Endodermal cell (in vitro differentiated cells): ENCODE measurements at places on chromosomes 6 and 20.
A peak's percentile ranks its signal among the peaks of the same experiment; 100 is the strongest.

DNA sequence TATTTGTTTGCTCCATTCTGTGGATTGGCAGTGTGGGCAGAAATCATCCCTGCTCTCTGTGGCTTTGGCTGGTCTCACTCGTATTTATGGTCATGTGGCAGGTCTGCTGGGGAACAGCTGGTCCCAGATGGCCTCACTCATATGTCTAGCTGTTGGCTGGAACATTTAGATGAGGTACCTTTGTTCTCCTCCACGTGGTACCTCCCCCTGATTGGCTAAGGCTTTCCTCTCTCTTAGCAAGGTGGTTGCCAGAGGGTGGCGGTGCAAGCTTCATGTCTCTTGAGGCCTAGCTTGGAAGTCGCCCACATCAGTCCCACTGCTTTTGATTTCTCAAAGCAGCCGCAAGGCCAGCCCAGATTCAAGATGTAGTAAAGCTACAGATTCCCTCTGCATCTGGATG lies 348.5 kb upstream of the BTBD3 start:
- DNase-seq, result peak; percentile 83

DNA sequence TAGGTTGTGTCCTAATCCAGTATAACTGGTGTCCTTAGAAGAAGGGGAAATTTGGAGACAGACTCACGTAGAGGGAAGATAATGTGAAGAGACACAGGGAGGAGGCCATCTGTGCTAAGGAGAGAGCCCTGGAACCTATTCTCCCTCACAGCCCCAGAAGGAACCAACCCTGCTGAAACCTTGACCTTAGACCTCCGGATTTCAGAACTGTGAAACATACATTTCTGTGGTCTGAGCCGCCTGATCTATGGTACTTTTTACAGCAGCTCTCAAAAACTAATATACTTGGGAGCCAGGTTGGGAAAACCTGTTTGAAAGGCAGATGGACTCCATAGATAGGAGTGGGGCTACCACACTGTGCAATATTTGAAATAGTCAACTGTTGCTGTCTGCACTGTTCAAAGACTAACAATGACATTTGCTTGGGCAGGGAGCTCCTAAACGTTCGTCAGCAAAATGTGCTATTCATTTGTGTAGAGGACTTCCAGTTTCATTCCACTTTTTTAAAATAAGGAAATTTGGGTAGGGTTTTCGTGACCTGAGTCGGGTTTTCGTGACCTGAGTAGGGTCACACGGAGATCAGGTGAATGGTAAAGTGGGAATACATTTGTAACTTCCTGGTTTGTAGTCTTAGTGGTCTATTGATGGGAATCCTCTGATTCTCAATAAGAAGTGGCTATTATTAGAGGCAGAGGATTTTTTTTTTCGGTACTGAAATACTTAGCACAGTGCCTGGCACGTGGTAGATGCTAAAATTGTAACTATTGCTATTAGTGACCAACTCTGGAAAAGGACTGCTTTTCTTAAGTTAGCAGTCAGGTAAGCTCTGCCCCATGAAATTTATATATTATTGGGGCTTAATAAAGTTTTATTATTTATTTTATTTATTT lies 11.4 kb downstream of the TAGAP start:
- DNase-seq, result no peak

- DNase-seq, result no peak
Measured at GRCh38 chr6:157631838-157632614, 191.0 kb upstream of the SNX9 start.

DNA sequence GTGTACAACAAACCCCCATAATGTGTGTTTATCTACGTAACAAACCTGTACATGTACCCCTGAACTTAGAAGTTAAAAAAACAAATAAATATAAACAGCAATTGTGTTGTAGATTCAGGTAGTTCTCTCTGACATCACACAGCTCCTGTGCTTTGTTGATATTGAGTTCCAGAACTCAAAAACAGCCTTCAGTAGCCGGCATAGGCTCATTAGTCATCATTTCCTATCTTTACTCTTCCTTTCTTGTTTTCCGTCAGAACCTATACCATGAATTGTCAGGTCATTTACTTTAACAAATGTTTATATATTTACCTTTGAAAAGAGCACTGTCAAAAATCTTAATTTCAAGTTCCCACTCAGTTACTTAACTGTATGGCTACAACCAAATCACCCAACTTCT lies 88.8 kb downstream of the ADTRP start:
- DNase-seq, result no peak

DNA sequence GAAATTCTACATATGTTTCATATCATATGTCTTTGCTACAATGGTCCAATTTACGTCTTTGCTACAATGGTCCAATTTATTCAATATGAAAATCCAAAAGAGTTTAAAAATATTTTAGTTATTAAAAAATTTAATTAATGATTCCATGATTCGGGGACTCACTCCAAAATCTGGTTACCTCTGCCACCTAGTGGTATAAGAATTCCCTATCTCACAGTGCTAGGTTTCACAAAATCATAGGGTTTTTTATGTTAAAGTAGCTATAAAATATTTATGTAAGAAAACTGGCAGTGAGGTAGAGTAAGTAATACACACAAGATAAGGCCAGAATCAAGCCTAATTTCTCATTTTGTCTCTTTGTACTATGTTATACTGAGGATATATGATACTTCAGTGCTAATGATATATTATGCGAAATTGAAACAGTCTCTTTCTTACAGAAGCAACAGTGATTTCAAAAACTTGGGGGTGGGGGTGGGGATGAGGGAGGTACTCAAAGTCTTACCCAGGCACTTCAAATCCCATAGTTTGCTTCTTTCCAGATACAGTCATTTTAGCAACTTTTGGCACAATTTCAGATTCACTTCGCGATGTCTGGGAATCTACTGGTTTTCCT lies 52.3 kb downstream of the HBS1L start:
- no peak for DNase-seq

DNA sequence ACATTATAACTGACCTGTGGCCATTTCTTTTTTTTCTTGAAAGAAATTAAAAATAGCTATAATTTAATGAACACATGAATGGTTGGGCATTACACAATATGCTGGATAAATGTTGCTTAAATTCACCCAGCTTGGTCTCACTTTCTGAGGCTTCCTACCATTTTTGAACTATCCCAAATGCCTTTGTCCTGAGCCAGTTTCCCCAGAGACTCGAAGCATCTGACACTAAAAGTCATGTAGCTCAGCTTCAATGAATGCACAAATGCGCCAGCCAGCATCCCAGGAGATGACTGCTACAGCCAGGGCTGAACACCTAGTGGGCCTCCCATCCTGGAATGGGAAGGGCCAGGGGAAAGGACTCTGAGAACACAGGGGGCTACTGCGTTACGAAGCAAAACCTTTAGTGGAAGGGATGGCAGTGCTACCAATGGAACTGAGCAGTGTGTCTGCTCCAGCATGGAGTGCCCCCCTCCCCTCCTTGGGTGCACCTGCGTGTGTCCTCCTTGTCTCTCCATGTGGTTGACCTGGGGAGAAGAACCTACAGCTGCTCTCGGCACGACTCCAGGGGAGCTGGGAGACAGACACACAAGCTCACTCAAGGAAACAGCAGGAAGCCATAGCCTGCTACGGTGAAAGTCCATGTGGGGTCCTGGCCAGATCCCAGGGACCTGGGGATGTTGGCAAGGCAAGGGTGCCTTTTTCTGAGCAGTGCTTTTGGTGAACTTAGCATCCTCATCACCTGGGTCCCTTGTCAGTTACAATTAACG lies 60.9 kb downstream of the IRF4 start:
- no peak for DNase-seq

- no peak for DNase-seq
Measured at GRCh38 chr6:141513830-141514229, 618.9 kb upstream of the GJE1 start.

DNA sequence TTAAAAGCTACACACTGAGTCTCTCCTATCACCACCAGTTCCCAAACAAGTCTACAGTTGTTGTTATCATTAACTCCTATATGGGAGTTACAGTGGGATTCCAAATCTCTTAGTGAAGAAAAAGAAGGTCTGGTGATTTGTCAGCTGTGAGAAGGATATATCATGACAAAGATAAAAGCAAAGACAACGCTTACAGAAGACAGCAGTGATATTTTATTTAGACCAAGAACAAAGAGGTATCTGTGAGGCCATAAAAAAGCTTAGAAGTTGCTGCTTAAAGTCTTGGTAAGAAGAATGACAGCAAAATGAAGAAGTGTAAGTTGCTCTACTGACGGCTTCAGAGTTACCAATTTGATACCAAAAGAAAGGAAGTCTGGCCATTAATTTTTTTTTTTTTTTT lies 47.2 kb downstream of the CHD6 start:
- DNase-seq, result no peak

GRCh38 chr6:11822346-11822745 lies 43.7 kb upstream of the ADTRP start:
- no peak for DNase-seq

- peak; percentile 72 for DNase-seq
Measured at GRCh38 chr6:5457041-5457440, 195.7 kb downstream of the FARS2 start.

GRCh38 chr6:151284012-151284411 lies 44.2 kb downstream of the AKAP12 start:
- no peak for DNase-seq

DNA sequence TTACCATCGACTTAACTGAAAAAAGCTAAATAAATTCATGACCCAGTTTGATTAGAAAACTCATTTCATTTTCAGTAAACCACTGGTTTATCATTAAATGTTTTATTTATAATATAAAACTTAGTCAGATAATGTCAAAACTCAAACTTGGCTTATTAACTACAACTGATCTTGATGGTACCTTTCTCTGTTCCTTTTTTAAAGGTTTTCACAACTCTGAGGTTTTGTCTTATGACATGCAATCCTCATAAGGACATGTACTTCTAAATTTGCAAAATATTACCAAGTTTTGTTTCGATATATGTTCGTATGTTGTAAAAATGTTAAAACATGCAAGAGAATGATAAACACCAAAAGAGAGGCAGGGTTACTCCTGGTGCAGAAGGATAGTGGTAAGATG lies 82.5 kb upstream of the PDE10A start:
- no peak for DNase-seq

DNA sequence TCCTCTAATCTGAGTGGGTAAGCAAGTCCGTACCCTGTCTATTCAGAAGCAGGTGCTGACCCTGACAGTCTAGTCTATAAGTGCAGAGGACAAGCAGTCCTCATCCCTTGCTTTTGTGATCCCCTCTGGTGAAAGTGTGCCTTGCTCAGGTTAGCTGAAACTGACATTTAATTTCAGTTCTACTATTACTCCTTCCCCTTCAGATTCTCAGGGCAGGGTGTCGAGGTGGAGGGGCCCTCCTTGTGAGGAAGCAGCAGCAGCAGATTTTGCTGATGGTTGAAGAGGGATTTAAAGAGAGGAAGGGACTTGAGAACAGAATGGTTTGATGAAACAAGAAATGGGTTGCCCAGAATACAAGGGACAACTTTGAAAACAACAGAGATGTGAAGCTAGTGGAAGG lies 309.3 kb downstream of the CLIC5 start:
- no peak for DNase-seq

- DNase-seq, result no peak
Measured at GRCh38 chr6:106637717-106638341, 8.5 kb downstream of the QRSL1 start.

DNA sequence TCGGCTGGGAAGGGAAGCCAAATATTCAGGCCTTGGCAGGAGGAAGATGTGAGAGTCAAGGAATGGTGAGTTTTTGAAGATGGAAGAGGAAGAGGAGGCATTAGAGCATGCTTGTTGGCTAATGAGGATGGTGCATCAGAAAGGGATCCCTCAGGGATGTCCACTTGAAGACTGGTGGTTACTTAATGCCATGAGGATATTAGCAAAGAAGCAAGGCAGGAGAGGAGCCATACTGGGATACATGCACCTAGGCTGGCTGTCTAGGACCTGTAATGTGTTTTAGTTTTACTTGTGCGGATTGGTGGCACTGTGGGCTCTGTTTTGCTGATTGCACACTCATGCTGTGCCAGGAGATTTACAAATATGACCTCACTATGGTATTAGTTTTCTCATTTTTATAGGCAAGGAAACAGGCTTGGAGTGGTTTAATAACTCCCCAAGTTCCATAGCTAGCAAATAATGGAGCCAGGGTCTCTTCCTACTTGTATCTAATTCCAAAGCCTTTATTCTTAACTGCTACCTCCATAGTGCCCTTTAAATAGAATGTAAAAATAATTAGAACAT lies 37.8 kb downstream of the NCOA7 start:
- DNase-seq, result no peak

DNA sequence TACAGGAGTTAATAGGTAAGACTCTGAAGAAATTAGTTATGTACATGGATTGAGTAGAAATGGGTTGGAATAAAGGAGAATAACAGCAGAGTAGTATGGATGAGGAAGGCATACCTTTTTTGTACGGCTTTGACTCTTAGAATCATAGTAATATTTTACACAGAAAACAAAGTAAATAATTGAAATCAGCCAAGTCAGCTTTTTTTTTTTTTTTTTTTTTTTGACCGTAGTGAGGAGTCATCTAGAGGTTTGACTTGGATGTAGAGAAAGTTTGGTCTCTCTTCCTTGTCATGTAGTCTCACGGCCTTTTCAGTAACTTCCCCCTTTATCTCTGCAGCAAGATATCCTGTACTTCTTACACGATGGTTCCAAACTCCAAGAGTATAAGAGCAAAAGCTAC lies 158.9 kb downstream of the FLRT3 start:
- DNase-seq, result no peak

DNA sequence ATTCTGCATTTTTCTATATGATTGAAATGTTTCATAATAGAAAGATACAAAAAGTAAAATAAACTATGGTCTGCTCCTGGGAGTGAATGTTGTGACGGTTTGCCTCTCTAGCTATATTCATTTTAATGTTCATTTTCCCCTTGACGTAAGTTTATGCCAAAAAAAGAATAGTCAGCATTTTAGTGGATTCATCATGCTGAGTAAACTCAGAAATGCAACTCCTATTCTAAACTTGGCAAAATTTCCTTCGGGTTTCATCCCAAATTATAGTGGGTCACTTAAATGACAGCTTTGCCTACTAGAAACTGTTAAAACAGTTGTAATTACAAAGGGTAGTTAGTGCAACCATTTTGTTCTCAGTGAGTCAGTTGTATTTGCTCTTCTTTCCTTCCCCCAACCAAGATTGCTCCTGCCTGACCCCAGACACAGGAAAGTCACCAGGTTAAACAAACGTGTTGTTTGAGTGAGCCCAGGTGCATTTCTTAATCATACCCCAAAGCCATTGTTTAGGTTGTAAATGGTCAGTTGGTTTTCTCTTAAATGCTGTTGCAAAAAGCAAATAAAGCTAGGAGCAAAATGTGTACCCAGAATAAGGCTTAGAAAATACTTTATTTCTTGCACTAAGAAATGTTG lies 482.3 kb upstream of the SOX4 start:
- DNase-seq, result peak; percentile 58

DNA sequence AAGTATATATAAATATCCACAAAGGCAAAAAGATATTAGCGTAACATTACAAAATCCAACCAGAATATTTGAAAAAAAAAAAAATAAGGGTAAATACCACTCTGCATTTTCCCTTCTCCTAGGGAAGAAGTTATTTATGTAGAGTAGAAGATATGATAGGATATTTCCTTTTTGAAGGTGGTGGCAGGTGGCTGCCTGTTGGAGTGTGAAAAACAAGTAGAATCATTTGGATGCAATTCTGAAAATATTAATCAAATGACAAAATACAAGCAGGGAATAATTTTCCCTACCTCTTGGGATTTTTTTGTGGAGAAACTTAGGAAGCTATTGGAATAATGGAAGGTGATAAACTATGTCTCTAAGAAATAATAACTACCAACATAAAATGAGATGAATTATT lies 62.5 kb upstream of the OGFRL1 start:
- DNase-seq, result no peak
